Stimulated activated CD4-positive, alpha-beta T cell treated with anti-CD3 and anti-CD28 coated beads, TNF-alpha, amount 100 ng/mL, for 48 hours (primary cell): ENCODE measurements at places on chromosomes 5 and 9.

- no peak for DNase-seq
Observed at GRCh38 chr9:86122311-86122710, 23.0 kb upstream of the GOLM1 start.

DNA sequence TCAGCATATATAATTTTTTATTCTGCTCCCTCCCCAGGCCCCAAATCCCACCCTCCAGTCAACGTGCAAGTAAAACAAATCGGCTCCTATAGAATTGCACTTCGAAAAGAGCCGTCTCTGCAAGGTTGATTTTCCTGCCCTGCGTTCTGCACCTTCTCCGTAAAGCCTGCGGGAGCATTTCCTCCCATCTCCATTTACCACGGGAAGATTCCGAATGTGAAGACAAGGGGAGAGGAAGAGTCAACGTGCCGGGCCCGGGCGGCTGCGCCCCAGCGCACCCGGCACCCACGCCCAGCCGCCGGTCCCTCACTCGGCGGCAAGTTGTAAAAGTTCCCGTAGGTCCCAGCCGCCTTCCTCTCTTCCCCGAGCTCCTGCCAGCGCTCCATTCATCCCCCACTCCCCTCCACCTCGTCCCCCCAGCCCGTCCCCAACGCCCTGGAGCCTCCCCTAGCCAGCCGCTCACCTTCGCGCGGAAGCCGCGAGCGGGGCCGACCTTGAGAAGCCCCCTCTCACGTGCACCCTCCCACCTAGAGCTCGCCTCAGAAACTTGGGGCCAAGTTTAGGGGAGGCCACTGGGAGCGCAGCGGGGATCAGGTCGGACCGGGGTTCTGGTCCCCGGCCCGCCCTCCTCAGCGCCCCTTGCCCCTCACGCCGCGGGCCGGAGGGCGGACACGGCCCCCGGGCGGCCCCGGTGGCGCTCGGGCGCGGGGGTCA, 431 bp downstream of the BNC2 start:
- no peak for DNase-seq

DNA sequence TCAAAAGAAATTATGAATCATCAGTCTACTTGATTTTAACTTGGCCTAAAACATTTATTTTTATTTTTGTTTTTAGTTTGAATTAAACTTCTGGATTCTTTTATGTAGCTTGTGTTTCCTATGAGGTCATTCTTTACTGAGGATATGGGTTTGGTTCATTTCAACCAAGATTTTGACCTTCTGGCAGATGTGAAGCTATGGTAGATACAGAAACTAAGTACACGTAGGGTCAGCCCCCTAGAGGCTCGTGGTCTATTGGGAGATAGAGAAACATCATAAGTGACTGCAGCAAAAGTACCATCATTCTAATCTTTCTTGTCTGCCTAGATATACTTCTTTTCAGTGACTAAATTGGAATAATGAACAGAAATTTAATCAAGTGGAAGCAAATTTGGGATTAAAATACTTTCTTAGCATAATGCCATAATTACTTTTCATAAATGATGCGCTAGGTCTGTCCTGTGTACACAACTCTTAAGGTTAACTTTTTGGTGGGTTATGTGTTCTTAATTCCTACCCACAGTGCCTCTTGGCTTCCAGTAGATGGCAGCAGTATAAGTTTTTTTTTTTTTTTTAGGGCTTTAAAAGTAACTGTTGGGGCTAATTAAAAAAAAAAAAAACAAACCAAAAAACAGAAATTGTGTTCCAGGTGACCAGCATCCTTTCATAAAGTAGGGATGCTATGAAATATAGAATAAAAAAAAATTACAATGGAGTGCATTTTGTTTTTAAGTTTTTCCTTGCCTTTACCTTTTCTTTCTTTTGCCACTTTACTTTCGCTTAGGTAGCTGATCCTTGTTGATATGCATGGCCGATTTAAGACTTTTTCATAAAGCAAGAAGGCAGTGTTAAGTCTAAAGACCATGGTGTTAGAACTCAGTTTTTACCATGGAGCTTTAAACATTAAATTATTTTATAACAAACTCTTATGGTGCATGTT, 49.9 kb downstream of the LRRTM2 start:
- DNase-seq, result no peak

DNA sequence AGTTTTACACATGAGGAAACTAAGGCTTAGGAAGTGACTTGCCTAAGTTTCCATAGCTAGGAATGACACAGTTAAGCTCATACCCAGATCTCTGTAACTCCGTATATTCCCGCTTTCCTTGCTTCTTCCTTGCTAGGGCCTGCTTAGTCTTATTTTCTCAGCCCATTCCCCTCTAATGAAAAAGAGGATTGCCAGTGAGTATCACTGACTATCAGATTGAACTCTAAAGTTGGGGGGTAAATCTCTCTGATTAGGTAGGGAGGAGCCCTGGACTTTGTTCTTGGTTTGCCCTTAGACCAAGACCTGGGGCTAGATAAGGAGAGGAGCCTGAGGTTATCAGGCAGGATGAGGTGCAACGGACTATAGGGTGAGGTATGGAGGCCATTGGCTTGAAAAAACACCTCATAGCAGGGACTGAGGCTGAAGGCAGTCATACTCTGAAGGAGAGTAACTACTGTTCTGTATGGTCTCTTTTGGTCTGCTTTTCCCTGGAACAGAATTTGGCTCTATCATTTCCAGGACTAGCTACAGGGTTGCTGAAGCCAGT, 2.5 kb downstream of the TRIM32 start:
- no peak for DNase-seq

- DNase-seq, result no peak
Observed at GRCh38 chr9:134641173-134641989, at the start of gene COL5A1. COL5A1 (plus strand) TSS chr9:134641803; CDS start chr9:134642188, 385 bp downstream.

DNA sequence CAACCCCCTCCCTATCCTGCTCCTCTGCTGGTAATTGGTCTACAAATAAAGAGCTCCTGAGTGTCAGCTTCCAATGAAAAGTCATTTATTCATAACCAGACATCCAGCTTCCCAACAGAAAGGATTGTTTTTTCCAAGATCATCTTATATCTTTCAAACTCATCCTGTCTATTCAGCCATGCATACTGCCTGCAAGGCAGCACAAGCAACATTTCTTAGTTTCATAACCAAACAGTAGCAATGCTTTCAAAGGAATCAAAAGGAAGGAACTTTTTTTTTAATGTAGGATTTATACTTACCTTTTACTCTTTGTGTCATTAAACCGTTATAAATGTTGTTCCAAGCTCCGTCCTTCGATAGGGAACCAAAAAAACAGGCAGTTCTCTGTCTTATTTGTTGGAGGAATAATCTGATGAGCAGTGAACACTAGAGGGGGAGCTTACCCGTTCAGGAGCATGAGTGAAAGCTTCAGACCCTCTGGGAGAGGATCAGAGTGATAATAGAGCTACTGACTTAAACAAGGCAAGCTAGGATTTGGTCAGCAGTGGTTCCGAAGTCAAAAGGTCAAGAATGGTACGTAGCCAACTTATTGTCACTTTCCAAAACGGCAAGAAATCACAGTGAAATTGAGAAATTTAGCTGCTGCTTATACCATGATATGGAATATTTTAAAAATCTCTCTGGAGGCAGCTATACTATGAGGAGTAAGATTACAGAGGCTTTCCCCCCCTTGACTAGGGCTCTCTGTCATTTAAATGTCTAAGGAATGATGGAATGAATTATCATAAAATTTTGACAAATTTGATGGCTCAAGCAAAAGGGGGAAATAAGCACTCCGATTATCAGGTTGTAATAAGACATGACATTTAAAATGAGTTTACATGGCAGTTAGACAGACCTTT, 892.9 kb downstream of the NR2F1-AS1 start:
- DNase-seq, result no peak

DNA sequence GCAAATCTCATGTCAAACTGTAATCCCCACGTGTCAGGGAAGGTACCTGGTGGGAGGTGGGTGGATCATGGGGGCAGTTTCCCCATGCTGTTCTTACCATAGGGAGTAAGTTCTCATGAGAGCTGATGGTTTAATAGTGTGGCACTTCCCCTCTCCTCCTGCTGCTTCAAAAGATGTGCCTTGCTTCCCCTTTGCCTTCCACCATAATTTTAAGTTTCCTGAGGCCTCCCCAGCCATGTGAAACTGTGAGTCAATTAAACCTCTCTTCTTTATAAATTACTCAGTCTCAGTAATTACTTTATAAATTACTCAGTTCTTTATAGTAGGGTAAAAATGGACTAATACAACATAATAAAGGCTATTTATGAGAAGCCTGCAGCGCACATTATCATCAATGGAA, 7.1 kb upstream of the CNTRL start:
- no peak for DNase-seq

GRCh38 chr9:116539549-116539948, 147.6 kb upstream of the TRIM32 start:
- no peak for DNase-seq

DNA sequence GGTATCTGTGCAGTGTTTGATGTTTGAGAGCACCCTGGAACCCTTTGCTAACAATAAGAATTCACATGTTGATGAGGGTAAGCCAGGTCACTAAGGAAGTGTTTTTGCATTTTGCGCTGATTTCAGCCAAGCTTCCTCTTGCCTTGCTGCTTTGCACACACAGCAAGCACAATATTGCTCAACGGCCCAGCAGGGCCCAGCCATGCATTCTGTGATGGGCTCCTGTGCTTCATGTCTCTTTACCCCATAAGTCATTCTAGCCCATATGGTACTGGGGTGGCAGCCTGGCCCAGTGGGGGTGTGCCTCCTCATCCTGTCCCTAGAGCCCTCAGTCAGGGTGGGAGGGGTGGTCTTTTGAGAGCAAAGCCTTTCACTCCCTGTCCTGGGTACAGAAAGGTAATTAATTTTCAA, 481.3 kb downstream of the GADD45G start:
- no peak for DNase-seq

- DNase-seq, result no peak
Observed at GRCh38 chr5:118193194-118193905, 795.0 kb downstream of the DTWD2 start.

GRCh38 chr5:89871906-89872305, 537.6 kb downstream of the CETN3 start:
- no peak for DNase-seq

- no peak for DNase-seq
Observed at GRCh38 chr5:133794771-133795415, 173.5 kb downstream of the C5orf15 start.

DNA sequence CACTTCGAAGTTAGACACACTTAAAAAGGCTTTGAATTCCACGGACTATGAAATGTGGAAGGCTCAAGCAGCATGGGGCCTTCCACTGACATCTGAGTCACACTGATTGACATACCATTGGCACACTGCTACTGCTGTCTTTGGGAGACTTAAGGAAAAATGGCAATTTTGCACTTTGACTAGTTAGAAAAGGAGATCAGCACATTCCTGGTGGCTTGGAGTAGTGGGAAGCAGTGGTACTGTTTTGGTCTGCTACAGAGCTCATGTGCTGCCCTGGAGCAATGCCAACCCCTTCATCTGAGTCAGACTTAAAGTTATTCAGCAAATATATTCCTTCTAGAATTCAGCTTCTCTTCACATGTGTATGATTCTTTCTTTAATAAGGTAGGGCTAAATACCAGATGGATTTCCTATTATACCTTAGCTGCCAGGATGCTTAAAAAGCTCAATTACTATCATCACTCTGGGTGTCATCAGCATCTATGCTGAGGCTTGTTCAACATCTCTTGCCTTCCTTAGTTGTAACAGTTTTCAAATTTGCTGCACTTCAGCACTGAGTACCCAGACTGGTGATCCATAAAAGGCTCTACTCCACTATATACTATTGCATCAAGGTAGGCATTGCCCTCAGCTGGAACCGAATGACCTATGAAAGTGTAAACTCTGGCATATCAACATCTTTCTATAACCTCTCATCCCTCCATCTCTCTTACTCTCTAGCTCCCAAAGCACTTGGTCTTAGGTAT, 42.3 kb upstream of the MOCS2 start:
- DNase-seq, result no peak

GRCh38 chr5:140221697-140222223, 46.8 kb downstream of the CYSTM1 start:
- DNase-seq, result no peak

- DNase-seq, result no peak
Observed at GRCh38 chr9:1073497-1073896, 23.3 kb downstream of the DMRT2 start.

GRCh38 chr9:129586685-129587084, 34.2 kb downstream of the C9orf50 start:
- no peak for DNase-seq

DNA sequence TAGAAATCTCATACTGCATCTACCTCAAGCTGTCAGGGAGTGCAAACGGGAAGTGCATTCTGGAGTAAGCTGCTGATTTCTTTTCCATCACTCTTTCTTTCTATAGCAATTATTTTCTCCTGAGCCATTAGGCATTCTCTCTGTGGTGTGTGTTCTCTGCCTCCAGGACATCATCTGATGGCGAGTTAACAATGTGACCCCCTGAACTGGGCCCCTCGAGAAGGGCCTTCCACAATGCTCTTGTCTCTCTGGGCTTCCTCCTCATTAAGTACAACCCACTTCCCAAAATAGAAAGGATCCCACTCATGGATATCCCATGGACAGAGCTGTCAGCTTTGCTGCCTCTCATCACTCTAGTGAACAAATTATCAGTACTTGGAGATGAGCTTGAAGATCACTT, 96.7 kb upstream of the PRRC1 start:
- DNase-seq, result no peak

DNA sequence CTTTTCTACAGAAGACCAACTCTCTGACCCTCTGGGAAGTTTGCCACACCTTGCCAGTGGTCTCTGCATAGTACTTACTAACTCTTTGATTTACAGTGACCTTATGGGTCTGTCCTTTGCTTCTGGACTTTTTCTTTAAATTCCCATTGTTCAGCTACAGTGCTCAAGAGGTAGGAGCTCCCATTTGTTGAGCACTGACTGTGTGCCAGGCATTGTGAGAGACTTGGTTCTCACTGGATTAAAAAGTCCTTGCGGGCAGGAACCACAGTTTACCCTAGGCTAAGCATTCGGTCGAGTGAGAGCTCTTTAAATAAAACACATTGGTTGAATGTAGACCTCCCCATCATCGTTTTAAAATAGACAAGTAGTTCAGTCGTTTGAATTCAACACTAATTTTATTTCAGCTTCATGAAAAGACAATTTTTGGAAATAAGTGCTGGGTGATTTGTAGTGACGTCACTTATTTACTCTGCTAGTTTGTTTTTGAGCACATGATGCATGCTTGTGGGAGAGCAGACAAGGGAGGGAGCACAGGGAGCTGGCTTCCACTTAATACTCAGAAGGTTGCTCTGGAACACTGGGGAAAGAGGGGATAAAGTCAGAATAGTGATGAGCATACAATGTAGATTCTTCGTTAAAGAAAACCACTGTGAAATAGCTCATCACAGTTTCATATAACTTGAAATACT, 27.1 kb downstream of the RASGRF2 start:
- DNase-seq, result no peak

- no peak for DNase-seq
Observed at GRCh38 chr5:31889001-31889561, 250.2 kb downstream of the PDZD2 start.

DNA sequence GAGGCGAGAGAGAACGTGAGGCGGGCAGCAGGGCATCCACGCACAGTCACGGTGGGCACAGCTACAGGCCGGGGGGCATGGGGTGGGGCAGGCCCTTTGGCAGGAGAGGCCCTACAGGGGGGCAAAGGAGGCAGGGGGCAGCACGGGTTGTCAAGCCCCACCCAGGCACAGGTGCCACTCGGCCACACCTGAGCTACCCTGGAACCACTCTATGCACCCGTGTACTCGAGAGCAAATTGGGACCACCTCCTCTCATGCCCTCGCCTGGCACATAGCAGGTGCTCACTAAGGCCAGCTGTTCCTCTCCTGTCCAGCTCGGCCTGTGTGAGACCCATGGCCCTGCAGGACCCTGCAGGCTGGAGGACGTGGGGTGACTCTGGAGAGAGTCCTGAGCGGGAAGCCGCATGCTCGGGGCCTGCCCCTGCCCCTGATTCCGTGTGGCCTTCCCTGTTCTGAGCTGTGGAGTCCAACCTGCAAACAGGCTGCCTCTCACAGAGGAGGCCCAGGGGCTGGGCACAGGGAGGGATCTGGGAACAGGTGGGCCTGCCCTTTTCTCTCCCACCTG, 31.4 kb upstream of the SARDH start:
- no peak for DNase-seq
